ENCODE measurements at places on chromosomes 4 and X.

GRCh38 chrX:12789976-12790375, 1.2 kb upstream of the PRPS2 start:
- no peak for DNase-seq

GRCh38 chrX:71859637-71860036, 51.0 kb upstream of the NHSL2 start:
- peak; percentile 47 for DNase-seq

DNA sequence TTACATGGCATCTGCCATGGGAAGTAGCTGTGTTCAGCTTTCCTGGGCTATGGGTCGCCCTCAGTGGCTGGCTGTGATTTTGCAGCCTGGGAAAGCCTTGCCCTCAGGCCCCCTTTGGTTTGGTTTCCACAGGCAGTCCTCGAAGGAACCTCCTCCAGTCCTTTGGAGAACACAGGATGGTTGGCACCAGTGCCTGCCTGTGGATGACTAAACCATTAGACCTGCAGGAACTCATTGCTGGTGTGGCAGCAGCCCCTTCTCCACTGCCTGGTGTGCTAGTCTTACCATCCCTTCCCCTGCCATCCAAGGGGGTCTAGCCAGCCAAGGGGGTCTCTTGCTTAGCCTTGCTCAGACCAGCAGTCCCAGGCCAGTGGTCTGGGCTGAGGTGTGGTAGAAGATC, 71.4 kb upstream of the PJA1 start:
- no peak for DNase-seq

GRCh38 chrX:137549851-137550664, 15.9 kb upstream of the ZIC3 start:
- DNase-seq: no peak

DNA sequence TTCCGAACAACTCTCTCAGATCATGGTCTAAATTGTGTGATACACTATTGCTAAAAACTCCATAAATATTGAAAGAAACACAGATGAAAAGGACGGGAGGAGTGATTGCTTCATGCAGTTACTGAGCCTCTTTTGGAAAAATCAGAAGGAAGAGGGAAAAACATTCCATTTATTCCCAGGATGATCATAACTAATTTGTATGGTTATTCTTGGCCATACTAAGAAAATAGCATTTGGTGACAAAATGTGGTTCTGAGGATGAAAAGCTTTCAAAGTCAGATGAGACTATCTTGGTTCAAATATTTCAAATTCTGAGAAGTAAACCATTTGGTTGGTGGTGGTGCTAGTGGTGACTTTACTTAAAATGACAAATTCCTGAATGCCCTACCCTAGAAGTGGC, 305.4 kb upstream of the LDB2 start:
- DNase-seq: no peak

DNA sequence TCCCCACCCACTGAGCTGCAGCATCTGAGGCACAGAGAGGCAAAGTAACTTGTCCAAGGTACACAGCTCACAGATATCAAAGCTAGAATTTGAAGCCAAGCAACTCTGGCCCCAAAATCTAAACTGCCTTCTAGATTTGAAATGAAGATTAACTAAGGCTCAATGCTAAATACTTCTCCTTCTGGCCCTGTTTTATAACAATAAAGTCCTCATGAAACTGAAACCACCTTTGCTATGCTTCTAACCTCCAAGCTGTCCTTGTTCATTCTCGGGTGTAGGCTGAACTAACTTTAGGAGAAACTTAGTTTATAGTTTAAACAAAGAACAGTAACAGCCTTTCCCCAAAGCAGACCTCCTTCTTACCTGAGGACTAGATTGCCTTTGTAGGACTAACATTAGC, 93.6 kb downstream of the DCTD start:
- no peak for DNase-seq

- peak; percentile 24 for DNase-seq
These were observed at the start of gene FLNA for GRCh38 chrX:154374313-154375155. TSS of gene FLNA (minus strand) at chrX:154374634. CDS start at chrX:154371245, 3,389 bp downstream.

- no peak for DNase-seq
These were observed 856.4 kb upstream of the INTU start for GRCh38 chr4:126776361-126776760.

DNA sequence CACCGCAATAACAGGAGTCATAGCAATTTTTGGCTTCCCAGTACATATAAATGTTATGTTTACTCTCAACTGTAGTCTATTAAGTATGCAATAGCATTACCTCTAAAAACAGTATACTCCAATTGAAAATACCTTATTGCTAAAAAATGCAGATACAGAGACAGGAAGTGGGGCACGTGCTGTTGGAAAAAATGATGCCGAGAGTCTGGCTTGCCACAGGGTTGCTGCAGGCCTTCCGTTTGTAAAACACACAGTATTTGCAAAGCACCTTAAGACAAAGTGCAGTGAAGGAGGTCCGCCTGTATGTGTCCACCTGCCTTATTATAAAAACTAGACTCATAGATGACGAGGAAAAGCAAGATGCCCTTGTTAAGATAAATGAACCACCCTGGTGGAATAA, 23.5 kb downstream of the CD99 start:
- DNase-seq: no peak

GRCh38 chr4:71709961-71710360, 73.9 kb downstream of the GC start:
- DNase-seq: no peak

DNA sequence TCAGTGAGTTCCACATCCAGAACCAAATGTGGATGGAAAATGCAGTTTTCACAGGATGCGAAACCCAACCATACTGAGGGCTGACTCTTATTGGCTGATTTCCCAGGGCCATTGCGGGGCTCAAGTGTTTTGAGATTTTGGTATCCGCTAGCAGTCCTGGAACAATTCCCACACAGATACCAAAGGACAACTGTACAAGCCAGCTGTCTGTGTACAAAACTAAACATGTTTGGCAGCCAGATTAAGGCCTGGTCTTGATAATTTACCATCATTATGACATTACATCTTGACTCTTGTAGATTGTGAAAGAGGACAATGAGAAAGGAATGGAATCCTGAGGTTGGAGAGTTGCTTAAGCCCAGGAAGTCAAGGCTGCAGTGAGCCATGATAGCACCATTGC, 121.9 kb downstream of the DKK2 start:
- no peak for DNase-seq

DNA sequence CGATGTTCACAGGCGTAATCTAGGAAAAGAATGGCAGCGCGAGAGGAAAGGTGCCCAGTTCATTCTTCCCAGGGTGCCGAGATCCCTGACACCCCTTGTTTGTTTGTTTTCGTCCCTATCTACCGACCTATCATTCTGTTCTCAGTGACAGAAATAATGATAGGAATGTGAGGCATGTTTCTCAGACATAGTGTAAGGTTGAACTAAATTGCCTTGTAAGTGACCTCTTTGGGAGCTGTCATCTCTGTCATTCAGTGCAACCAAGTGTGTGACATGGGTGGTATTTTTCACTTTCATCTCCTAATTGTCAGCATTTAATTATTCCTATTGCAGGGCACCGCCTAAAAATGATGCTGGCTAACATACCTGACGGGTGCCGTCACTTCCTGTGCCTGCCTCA, 24.4 kb downstream of the CLDN22 start:
- no peak for DNase-seq

- no peak for DNase-seq
These were observed 96.4 kb upstream of the ZCCHC13 start for GRCh38 chrX:74207539-74207938.

- DNase-seq: no peak
These were observed 45.0 kb downstream of the CPZ start for GRCh38 chr4:8637456-8637984.

DNA sequence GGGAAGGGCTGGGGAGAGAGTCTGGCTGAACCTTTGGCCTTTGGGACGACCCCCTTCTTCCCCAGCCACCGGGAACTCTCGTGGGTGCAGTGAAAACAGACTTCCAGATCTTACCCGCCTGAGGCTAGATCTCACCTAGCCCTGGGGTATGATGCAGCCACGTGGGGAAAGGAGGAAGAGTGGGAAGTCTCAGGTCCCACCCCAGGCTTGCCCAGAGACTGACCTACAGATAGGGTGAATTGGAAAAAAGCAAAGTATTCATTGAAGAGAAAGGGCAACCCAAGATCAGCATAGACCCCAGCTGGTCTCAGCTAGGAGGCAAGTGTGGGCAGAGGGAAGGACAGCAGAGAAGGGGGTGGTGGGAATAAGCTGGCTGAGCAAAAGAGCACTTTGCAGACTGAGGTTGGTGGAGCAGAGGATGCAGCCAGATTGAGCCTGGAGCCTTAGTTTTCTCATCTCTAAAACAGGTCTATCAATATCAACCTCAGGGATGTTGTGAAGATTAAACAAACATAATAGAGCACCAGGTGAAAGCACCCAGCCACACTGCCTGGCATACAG, 4.2 kb upstream of the EFNB1 start:
- no peak for DNase-seq

- DNase-seq: no peak
These were observed 120.2 kb upstream of the NDP start for GRCh38 chrX:44093431-44093830.

DNA sequence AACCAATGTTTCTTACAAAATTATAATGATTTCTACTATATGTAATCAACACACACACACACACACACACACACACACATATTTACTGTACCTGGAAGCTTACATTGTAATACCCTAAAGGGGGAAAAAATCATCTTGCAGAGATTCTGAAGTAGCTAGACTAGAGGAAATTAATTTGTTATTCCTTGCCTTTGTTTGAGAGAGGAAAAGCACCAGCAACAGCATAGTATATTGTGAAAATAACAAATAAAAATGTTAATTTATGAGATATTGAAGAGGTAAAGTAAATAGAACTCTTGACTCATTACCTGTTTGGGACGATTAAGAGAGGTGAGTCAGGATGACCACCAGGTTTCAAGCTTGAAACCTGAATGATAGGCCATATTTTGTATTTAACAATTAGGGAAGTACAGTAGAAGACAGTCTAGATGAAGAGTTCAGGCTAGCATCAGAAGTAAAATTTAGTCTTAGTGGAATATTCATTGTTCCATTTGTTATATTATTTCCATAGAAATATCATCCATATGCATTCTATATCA, 873.4 kb upstream of the PCDH10 start:
- no peak for DNase-seq

DNA sequence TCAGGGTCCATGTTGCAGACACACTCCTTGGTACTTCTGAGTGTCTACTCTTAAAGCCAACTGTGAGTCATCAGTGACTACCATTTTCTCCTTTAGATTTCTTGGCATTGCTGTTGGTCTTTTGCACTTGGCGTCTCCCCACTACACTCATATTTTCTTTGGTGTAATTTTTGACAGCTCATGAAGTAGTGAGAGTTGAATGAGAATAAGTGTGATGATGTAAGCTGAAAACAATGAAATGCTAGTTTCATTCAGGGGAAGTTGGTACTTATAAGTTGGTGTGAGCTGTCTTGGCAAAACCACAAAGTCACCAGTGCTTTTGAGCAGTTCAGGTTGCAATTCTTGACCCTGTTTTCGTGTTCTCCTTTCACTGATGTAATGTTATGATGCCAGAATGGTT, 142.9 kb upstream of the ARX start:
- DNase-seq: no peak

GRCh38 chr4:5638316-5638715, 70.0 kb downstream of the EVC2 start:
- no peak for DNase-seq

DNA sequence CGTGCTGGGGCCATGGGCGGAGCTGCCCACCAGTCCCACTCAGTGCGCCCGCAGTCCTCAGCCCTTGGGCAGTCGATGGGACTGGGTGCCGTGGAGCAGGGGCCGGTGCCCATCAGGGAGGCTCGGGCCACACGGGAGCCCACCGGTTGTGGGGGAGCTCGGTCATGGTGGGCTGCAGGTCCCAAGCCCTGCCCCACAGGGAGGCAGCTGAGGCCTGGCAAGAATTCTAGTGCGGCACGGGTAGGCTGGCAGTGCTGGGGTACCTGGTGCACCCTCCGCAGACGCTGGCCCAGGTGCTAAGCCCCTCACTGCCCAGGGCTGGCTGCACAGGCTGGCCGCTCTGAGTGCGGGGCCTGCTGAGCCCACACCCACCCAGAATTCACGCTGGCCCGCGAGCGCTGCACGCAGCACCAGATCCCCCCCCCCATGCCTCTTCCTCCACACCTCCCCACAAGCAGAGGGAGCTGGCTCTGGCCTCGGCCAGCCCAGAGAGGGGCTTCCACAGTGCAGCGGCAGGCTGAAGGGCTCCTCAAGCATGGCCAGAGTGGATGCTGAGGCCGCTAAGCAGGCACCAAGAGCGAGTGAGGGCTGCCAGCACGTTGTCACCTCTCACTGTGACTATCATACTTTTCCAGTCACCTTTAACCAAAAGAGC, 564.4 kb downstream of the GALNTL6 start:
- no peak for DNase-seq

DNA sequence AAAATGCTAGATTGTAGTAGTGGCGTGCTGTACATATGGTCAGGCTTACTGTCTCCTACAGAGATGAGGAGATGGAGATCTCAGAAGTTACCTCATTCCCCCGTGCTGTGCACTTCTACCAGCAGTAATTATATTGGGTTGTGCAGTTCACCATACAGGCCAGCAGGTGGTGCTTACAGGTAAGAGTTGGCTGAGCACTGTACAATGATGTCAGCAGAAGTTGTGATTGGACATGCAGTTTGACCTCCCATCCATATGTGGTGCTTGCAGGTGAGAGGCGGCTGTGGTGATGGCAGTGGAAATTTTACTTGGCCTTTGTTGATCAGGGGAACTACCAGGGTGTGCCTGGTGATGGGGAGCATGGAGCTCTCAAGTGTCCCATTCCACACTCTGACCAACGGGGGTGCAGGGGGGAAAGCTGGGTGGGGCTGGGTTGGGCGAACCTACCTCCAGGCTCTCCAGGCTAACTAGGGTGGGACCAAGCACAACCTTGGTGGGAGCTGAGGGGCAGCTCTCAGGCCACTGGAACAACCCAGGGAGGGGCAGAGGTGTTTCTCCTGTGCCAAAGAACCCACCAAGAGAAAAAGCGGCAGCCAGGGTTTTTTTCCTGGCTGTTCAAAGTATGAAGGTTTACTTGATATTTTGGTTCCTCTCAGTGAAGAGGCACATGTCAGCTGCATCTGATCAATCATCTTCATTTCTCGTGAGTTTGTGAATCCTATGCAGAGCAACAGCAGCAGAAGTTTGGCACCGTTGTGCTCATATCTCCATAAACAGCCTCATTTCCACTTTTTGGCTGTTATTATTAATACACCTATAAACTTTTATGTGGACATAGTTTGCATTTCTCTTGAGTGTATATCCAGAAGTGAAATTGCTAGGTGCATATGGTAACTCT, 73.8 kb upstream of the FREM3 start:
- DNase-seq: peak; percentile 38

DNA sequence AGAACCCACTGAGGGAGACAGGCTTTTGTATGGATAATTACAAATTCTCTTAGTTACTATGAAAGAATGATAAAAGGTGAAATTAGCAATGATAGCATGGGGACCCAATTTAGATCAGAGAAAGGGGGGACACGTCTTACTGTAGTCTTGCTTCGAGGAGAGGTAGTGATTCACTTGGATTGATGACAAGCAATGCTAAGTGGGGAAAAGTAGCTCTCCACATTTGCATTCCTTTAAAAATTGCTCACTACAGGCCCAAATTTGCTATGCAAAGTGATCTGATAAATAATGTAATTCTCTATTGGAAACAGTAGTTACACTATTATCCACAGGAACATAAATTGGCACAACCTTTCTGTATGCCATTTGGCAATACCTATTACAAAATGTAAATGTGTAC, 42.5 kb upstream of the MAP3K15 start:
- no peak for DNase-seq

GRCh38 chr4:4325321-4325720, 35.3 kb downstream of the ZBTB49 start:
- no peak for DNase-seq

GRCh38 chr4:118033148-118034052, 886 bp upstream of the NDST3 start:
- no peak for DNase-seq

Measured in CD4-positive, alpha-beta T cell treated with Interleukin-2 at 100 ng/mL for 4 hours (primary cell).